ENCODE measurements at places on chromosomes 1 and 21.

GRCh38 chr1:225713281-225713680, 60.4 kb upstream of the ENAH start:
- no peak overlapping the region for H3K27ac ChIP-seq
- H3K36me3 ChIP-seq = no peaks in the 10 kb centered on the region
- no peak overlapping the region for H3K4me3 ChIP-seq
- H3K27me3 ChIP-seq = no peaks in the 10 kb centered on the region

- no peaks in the 10 kb centered on the region for H3K36me3 ChIP-seq
- no peaks in the 10 kb centered on the region for H3K27me3 ChIP-seq
- H3K27ac ChIP-seq = no peak overlapping the region
- no peak overlapping the region for H3K4me3 ChIP-seq
These were observed 8.3 kb upstream of the PLA2G2A start for GRCh38 chr1:19987719-19988118.

DNA sequence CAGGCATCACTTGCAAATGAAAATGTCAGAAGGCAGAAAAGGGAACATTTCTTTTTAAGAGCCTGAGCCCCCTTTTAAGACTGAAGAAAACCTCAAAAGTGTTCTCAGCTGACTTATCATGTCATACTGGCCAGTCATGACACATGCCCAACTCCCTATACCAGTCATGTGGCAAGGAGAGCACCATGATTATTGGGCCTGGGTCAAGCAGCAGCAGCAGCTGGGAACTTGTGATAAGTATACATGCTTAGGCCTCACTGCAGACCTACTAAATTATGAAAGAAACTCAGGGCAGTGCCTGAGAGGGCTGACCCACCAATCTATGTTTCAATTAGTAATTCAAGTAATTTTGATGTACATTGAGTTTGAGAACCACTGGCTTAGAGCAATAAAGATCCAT, 8.6 kb downstream of the RO60 start:
- H3K27ac ChIP-seq = no peak overlapping the region
- no peaks in the 10 kb centered on the region for H3K36me3 ChIP-seq
- no peak overlapping the region for H3K4me3 ChIP-seq
- no peaks in the 10 kb centered on the region for H3K27me3 ChIP-seq

DNA sequence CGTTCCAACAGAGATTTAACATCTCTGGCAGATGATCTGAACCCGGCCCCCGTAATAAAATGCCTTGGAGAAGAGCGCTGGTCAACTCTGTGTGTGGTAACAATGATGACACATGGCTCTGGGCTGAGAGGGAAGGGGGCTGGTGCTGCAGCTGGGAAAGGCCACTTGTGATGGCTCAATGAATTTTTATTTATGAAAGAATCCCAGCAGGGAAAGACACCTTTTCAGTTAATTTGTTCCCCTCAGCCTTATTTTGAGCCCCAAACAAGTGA, 59.4 kb downstream of the SYT6 start:
- no peaks in the 10 kb centered on the region for H3K36me3 ChIP-seq
- H3K27me3 ChIP-seq = no peaks in the 10 kb centered on the region
- H3K4me3 ChIP-seq = no peak overlapping the region
- no peak overlapping the region for H3K27ac ChIP-seq
- no peaks in the 10 kb centered on the region for H3K4me1 ChIP-seq

DNA sequence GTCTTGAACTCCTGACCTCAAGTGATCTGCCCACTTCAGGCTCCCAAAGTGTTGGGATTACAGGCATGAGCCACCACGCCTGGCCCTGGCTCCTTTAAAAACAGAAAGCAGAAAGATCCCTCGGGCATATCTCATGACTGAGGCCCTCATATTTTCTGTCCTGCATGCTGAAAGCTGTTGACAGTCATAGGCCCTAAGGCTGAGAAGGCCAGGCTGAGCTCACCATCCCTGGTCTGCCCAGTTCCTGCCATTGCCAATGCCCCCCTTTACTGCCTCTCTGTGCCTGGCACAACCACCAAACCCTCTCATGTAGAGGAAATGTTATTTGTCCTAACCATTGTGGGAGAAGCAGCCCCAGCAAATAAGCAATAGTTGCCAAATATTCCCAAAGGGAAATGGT, 12.7 kb downstream of the CD34 start:
- no peaks in the 10 kb centered on the region for H3K36me3 ChIP-seq
- DNase-seq = no peak
- H3K4me3 ChIP-seq = no peak overlapping the region
- no peaks in the 10 kb centered on the region for H3K4me1 ChIP-seq

- H3K27me3 ChIP-seq = no peaks in the 10 kb centered on the region
- no peak for DNase-seq
These were observed 546 bp downstream of the ELOVL1 start for GRCh38 chr1:43367026-43367903.

GRCh38 chr1:167312871-167313270, 92.2 kb downstream of the POU2F1 start:
- H3K4me3 ChIP-seq = no peak overlapping the region
- H3K27me3 ChIP-seq = no peaks in the 10 kb centered on the region
- no peak for DNase-seq
- H3K4me1 ChIP-seq = no peaks in the 10 kb centered on the region
- H3K27ac ChIP-seq = no peak overlapping the region

- no peak for DNase-seq
- no peak overlapping the region for H3K4me3 ChIP-seq
- H3K4me1 ChIP-seq = peaks cover 22% of the 10 kb centered on the region
- H3K36me3 ChIP-seq = no peaks in the 10 kb centered on the region
- no peaks in the 10 kb centered on the region for H3K27me3 ChIP-seq
These were observed 475.9 kb downstream of the PTPRU start for GRCh38 chr1:29712284-29712651.

- H3K27ac ChIP-seq = no peak overlapping the region
These were observed 8.2 kb downstream of the SON start for GRCh38 chr21:33550772-33551660.

GRCh38 chr1:201632364-201632952, 93.5 kb downstream of the NAV1 start:
- H3K27me3 ChIP-seq = no peaks in the 10 kb centered on the region
- DNase-seq = no peak
- no peaks in the 10 kb centered on the region for H3K36me3 ChIP-seq

GRCh38 chr1:154743526-154744036, 126.5 kb downstream of the KCNN3 start:
- no peak overlapping the region for H3K27ac ChIP-seq
- no peak overlapping the region for H3K4me3 ChIP-seq
- no peaks in the 10 kb centered on the region for H3K36me3 ChIP-seq
- no peaks in the 10 kb centered on the region for H3K27me3 ChIP-seq

DNA sequence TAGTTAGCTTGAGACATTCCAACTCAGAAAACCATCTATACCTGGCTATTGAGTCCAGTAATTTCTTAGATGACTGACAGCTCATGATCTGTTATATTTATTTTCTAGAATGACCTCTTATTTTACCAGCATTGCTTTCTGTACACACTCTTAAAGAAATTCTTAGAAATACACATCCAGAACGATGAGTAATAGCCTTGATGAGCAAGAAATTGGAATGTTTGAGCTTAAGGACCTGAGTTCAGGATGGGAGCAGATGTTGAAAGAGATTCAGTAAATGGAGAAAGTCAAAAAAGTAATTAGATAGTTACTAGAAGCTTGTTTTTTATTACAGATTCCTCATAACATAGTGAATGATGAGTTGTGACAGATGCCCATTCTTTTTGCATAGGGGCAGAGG, 11.7 kb downstream of the PYHIN1 start:
- no peaks in the 10 kb centered on the region for H3K27me3 ChIP-seq
- H3K27ac ChIP-seq = no peak overlapping the region
- no peaks in the 10 kb centered on the region for H3K36me3 ChIP-seq
